ENCODE measurements at places on chromosomes 5 and 9.

DNA sequence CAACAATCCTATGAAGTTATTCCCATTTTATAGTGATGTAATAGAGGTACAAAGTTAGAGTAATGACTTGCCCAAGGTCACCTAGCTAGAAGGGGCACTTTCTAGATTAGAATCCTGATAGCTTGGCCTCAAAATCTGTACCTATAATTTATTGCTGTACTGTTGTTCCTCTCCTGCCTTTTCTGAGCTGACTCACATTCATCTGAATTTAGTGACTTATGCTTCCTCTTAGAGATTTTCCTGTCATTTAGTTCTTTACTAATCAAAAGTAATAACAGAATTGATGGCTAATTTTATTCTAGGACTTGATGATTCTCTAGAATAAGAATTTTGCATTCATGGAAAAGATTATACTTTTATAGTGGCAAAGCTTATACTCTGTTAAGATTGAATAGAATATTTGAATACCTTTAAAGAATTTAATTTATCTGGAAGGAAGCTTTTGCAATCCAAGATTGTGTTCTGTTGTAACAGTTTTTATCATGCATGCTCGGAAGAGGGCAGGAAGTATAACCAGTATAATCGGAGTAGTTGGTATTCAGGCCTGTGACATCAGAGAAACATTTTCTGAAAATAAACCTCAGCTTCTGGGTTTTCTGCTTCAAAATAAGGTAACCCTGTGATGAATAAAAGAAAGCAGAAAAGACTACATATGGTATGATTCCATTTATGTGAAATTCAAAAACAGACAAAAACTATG lies 21.3 kb downstream of the CYSTM1 start:
- DNase-seq: no peak

DNA sequence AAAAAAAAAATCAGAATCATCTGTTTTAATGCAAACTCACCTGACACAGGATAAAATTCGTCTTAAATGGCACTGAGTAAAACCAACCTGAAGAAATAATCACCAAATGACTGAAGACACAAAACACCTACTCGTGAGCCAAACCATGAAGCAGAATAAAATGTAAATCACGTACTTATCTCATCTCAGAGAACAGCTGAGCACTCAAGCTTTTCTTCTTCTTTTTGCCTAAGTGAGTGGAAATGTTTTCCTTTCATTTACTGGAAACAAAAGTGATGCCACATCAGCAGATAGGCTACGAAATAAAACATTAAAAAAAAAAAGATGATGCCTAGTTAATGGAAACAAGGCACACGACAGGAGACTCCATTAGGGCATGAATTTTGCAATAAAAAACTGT lies 36.4 kb downstream of the ATPSCKMT start:
- no peak for DNase-seq

DNA sequence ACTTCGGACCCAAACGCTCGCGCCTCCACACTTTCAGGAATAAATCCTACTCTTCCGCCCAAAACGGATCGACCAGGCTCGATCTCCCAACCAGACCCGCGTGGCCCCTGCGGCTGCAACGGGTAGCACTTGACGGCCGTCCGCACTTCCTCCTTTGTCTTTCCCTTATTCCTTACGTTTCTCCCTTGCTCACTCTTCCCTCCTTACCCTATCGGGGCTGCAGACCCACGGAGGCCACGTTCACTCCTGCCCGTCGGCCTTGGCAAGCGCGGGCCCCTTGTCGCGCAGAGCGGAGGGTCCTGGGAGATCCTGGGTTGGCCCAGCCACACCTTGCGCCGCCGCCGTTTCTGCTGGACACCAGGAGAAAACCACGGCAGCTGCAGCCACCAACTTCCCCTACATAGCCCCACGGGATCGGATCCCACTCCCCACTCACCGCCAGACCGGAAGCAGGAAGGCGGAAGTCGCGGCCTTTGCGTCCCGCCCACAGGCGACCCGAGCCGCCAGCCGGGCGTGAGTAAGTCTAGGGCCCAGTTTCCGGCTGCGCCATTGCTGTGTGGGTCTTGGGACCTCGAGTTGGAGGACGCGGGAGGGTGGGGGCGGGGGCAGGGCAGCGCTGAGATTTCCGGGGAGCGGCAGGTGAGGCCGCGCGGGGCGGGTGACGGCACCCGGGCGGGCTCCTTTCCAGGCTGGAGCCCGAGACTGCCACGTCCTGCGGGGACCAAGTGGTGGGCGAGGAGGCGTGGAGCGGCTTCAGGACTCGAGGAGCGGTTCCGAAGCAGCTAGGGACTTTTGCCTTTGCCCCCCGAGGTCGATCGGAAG lies at the start of gene SMIM15:
TSS of gene SMIM15 (minus strand) at position 459 of the 822 bp plus-strand sequence. CDS start 2,297 bp downstream, outside the sequence.
- peak; percentile 96 for DNase-seq

GRCh38 chr5:131630963-131631350 lies 4.1 kb downstream of the RAPGEF6 start:
- DNase-seq: no peak

DNA sequence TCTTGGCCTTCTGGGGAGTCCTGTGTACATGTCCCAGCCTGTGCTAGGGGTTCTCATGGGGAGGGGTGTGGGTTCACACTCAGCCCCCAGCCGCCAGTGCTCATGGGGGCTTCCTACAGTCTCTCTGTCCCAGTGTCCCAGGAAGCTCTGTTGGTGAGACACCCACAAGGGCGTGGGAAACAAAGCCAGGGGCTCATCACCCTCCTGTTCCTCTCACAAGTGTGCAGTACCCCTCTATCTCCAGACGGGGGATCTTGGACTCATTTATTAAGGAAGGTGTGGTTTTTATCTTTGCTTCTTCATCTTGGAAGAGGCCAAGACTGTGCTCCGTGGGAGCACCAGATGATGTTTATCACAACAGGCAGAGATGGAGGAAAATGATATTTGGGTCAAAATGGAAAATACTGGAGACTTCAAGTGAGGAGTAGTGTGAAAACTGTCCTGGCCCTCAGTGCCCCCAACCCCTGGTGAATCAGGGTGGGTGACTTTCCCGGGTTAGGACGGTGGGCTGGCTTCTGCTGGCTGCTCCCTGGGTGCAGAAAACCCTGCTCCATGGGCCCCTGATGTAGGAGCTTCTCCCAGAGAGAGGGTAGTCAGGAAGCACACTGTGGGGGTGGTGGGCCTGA lies 15.2 kb downstream of the TMEM171 start:
- peak; percentile 63 for DNase-seq

DNA sequence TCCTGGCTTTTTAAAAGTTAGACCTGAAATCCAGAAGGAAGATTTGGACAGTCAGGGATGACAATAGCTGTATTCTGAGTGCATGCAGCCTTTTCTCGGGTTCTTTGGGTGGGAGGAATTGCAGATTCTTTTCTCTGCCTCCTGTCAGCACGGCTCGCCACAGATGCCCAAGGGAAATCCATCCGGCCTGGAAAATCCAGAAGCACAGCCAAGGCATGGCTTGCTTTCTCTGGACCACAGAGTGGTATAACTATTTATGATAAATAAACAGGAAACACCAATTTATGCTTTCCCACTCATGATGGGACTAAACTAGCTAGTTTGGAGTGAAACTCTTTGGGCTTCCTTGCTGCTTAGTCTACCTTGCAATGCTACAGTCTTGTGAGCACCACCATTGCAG lies 59.1 kb downstream of the C9orf152 start:
- DNase-seq: no peak

GRCh38 chr5:134406390-134406789 lies 5.3 kb downstream of the CDKN2AIPNL start:
- DNase-seq: peak; percentile 76

GRCh38 chr5:126309860-126310259 lies 113.3 kb upstream of the GRAMD2B start:
- peak; percentile 14 for DNase-seq

GRCh38 chr5:1747803-1748085 lies 51.9 kb downstream of the MRPL36 start:
- no peak for DNase-seq

GRCh38 chr5:36462295-36463021 lies 143.9 kb upstream of the SLC1A3 start:
- DNase-seq: no peak

DNA sequence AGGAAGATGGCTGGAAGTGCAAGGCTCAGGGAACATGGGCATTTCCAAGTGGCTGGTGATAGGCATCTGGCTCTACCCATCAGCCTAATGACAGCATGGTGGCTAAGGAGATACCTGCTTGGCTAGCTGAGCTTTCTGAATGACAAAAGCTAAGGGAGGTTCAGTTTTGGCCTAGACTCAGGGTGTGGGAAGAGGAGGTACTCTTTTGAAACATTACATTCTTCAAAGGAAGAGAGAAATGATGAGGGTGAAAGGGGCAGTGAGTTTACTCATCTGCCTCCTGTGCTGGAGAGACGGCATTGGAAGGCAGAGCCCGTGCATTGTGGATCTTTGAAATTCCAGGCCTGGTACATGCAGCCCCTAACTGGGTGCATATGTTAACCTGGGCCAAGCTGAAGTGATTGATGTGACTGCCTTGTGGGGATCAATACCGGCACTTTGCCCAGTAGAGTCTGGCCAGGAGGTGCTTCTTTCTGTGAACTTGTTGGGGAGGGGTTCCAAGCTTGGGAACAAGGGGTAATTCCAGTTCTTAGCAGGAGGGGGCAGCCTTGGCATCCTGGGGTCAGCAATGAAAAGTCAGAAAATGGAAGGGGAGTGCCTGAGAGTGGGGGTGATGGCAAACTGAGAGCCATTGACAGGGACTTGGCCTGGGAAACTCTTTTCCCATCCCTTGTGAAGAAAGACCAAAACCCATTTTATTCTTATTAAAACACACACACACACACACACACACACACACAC lies 108.6 kb downstream of the ACER2 start:
- DNase-seq: no peak

DNA sequence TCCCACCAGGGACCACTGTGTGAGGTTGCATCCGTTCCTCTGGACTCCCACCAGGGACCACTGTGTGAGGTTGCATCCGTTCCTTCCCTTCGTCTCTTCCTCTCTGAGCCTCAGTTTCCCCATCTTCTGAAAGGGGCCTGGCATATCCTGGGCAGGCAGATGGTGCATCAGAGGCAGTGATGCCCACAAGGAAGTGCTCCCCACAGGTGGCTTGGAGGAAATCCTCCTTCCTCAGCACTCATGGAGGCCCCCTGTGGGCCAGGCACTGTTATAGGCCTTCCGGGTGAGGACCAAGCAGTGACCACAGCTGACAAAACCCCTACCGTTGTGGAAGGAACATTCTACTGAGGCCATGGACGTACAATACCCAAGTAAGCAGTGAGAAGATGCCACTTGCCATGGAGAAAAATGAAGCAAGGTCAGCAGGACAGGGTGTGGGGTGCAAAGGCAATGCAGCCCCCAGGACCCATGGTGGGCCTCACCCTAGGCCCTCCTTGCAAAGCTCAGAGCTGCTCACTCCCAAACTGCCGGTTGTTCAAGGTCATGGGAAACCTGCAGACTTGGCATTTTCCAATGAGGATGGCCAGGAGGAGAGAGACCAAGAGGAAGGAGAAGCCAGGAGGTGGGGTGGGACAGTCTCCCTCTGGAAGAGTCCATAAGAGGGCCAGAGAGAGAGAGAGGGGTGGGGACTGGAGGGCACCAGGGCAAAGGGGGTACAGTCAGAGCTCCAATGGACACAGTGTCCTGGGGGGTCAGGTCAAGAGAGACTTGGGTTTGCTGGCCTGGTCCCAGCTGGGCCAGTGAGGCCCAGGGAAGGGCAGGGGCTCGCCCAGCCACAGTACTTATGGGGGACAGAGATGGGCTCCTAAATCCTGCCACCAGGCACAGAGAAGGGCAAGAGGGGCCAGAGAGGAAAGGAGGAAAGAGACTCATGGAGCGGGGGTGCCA lies 51.1 kb downstream of the C9orf50 start:
- DNase-seq: peak; percentile 57

DNA sequence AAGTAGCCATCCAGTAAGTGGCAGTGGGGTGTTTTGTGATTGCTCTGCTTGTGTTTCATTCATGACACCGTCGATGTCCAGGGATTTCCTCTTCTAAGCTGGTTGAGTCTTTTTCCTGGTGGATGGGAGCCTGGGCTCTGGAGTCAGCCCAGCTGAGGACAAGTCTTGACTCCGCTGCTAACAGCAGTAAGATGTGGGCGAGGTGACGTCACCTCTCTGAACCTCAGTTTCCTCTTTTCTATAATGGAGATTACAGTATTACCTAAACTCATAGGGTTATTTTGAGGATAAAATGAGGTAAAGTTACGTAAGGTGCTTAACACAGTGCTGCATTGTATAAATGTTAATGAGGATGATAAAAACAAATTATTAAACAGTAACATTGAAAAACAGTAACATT lies 21.3 kb downstream of the FGF1 start:
- no peak for DNase-seq

GRCh38 chr5:115810761-115811160 lies 5.7 kb downstream of the CDO1 start:
- DNase-seq: no peak

DNA sequence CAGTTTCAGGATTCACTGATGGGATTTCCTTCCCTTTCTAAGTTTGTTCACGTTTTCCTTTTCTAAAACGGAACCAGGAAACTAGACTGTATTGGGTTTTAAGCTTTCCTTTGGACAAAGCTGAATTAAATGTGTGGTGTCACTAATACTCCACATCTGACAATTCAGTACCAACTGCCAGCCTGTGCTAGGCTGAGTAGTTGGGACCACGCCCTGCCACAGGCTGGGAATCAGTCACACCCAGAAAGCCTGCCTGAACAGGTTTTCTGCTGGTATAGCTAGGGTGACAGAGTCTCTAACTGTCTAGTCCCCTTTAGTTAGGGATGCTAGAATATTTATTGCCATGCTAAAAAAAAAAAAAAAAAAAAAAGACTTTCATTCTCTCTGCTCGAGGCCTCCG lies 15.6 kb downstream of the SPACA9 start:
- DNase-seq: no peak

DNA sequence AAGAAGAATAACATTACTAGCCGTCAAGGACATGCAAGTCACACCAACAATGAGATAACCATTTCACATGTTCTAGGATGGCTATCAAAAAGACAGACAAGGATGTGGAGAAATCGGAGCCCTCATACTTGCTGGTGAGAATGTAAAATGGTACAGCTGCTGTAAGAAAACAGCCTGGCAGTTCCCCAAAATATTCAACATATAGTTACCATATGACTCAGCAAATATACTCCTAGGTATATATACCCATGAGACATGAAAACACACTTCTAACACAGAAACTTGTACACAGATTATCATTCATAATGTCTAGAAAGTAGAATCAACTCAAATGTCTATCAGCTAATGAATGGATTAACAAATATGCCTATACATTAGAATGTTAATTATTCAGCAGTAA lies 105.4 kb upstream of the PCAT7 start:
- DNase-seq: no peak

- no peak for DNase-seq
These were observed 8.4 kb downstream of the MTAP start for GRCh38 chr9:21810881-21811280.

- DNase-seq: no peak
These were observed 207.2 kb downstream of the NFIB start for GRCh38 chr9:14106699-14107098.

DNA sequence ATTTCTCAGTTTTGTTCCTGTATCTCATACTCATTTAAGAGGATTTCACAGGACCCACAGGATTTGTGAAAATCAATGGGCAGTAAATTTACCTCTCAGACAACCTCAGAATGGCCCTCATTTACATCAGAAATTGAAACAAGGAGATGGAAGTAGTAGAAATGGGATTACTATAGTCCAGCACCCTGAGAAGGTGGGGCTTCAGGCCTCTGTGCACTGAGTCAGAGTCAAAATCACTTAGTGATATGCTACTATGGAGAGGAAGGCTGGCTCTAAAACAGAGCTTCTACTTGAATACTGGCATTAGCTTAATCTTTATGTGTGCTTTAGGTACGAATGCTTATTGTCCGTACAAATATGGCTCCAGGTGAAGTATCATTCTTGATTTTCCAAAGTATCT lies 159.3 kb downstream of the CEP120 start:
- DNase-seq: no peak
